ENCODE measurements at places on chromosomes 16 and 17.

DNA sequence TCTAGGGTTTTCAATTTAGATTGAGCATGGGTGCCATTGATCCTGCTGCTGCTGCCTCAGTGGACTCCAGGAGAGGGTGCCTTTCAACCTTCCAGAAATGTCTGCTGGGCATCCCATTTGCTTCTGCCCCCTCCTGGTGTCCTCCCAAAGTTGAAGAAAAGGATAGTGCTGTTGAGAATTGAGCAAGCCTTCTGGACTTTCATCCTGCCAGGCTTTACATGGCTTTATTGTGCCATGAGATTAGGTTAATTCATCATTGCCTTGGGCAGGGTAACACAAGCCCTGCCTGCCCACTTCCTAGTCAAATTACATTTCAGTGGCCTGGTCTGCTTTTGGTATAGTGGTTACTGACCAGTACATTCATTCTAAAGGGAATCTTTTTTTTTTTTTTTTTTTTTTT, 17.9 kb upstream of the TANGO6 start:
- no peak for DNase-seq

GRCh38 chr17:75364078-75364477, 41.4 kb downstream of the GRB2 start:
- no peak for DNase-seq

DNA sequence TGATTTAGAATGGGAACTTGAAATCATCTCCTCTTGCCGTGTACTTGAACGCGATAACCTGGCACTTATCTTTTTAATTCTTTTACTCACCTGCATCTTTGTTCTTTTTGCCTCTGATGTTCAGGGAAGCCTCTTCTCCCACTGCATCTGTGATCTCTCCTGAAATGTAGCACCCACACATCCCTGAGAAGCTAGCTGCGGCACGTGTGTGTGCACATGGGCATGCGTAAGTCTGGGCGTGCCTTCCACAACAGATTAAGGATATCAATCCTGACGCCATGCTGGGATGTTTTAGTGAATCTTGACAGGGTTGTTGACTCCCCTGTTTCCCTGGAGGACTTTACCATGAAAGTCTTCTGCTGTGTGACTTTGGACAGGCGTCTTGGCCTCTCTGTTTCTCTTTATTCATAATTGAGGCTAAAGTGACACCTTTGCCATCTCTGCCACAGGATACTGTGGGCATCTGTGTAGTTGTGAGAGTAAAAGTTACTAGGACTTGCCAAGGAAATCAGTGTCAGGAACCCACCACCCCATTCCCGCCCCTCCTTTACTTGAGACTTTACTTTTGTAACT, 20.5 kb downstream of the IL4R start:
- DNase-seq: no peak

- DNase-seq: peak; percentile 40
These were observed at the start of gene FCSK for GRCh38 chr16:70454222-70455034. TSS of gene FCSK (plus strand) at chr16:70454595. CDS start at chr16:70463191, 8,596 bp downstream.

GRCh38 chr16:79750311-79750710, 149.8 kb upstream of the MAF start:
- no peak for DNase-seq

All from stimulated activated CD8-positive, alpha-beta memory T cell treated with anti-CD3 and anti-CD28 coated beads, Interleukin-7, amount 100 ng/mL, for 24 hours (primary cell).